ENCODE measurements at places on chromosomes 3 and 15.

DNA sequence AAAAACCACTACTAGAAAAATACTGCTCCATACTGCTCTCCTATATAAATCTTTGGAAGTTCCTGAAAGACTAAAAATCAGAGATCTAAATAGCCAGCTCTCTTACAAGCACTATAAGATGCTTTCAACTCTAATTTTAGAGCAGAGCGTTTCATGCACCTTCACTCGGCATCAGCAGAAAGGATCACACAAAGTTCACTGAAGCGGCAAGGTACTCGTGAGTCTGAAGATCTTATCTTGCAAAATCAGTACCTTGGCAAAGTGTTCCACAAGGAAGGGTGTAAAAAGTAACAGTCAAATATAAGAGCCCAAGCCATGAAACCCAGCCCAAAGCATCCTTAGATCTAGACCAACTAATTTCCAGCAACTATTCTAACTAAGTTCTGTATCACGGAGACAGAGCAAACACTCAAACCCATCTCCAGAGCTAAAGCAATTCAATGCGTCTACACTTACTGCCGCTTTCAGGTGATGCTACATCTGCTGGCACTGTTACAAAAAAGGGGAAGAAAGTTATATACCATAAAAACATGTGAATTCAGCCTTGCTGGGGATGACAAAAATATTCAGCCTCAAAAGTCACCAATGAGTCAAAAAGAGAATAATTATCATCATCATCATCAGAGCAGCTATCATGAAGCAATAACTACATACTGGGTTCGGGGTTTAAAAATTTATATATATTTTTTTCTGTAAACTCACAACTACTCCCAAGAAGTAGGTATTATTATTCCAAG lies 16.3 kb downstream of the VPS39 start:
- DNase-seq: no peak

- no peak for DNase-seq
Observed at GRCh38 chr3:164004205-164004604, 1074.1 kb downstream of the SI start.

GRCh38 chr3:23550402-23550801 lies 255.4 kb upstream of the UBE2E1 start:
- DNase-seq: no peak

DNA sequence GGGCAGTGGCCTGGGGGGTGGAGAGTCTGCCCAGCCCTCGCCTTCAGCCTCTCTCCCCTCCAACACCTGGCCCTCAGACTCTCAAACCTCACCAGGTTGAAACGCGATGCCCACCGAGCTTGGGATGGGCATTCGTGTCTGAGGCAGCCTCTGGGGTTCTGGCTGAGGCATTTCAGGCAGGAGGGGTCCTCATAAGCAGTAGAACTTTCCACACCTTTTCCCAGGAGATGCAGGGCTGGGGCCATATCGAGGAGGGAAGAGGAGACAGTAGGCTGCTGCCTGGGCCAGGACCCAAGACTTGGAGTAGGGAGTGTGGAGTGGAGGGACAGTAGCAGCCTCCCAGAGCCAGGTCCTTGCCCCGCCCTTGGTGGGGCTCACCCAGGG lies 24.6 kb downstream of the ACAA1 start:
- no peak for DNase-seq

DNA sequence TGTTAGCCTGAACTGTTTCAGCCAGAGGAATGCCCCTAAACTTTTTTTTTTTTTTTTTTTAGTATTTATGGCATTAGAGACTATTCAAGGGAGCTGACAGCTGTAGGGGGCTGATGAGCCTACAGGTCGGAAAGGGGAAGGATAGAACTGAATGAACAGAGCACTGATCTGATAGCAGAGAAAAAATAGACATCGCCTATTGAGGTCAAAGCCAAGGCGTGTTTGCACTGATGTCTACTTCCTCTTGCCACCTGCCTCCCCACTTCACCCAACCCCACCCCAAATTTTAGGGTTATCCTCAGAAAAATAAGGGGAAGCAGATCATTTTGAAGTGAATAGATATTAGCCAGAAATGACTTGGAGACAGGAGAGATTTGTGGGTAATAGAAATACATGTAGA lies 3.0 kb upstream of the ZMAT3 start:
- DNase-seq: no peak

DNA sequence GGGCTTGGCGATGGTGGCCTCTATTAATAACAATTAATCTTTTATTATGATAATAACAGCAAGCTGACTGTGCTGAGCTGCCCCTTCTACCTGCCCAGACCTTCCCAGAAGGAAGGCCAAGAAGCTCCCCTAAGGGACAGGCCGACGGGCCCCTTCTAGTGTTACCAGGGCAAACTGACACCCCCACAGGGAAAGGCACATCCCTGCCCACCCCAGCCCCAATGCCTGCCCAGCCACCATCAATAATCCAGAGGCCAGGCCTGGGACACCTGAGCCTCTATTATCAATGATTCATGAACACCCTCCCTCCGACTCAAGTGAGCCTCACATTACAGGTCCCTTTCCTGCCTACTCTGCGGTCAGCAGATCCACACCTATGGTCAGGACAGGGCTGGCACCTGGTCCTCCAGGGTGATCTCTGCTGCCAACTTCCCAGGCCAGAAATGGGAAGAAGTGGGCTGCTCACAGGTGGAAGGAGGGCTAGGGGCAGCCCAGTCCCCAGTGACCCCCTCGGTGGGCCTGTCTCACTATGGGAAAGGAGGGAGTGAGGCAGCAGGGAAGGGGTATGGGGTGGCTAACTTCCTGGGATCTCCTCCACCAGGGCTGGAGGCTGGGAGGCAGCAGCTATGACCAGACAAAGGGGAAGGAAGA lies 1.8 kb downstream of the TWF2 start:
- DNase-seq: no peak

Measured in activated T-helper 1 cell treated with Interleukin-2 at 50 U/mL for 16 hours (primary cell).